ENCODE measurements at places on chromosomes 6 and 20.

DNA sequence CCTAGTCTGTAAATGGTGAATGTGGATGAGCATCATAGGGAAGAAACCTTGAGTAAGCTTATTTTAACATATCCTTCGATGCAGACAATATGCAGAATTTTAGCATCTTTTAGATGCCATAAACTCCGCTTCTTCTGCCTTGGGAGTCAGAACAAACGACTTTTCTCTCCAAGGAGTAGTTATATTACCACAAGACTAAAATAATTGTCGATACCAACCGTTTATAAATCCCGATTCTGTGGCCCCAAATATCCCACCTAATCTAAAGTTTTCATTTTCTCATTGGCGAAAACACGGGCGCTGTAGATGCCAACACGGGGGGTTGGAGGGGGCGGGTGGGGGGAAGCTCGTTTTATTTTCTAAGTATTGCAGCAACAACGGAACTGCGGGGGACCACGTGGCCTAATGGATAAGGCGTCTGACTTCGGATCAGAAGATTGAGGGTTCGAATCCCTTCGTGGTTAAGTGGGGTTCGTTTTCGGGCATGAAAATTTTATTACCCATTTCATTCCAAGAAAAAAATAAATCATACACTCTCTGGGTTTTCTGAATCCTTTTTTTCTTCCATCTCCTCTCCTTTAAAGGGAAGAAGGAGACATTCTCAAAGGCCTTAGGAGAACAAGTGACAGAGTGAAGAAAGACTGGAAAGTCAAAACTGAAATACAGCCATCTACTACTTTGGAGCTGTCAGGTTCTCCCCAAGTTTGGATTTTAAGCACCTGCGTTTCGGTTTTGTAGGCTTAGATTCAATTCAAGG is 65.5 kb upstream of the BTN3A2 start:
- DNase-seq = no peak

- no peak for DNase-seq
Measured at GRCh38 chr6:127073222-127073621, 45.2 kb upstream of the RSPO3 start.

DNA sequence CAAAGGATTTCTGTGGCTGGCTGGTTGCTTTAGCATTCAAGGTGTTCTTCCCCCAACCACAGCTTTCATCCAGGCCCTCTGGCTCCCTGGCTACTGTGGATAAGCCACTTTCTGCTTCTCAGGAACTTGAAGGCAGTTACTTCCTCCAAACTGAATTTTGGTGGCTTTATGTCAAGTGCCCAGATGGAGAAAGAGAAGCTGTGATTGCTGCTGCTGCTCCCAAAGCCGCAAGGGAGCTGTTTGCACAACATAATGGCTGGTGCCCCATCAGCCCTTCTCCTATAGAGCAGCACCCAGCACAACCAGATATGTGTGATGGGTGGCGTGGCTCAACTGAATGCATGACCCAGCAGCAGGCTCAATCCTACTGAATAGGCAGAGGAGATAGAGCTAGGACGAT is 465.2 kb downstream of the MAFB start:
- DNase-seq = no peak

DNA sequence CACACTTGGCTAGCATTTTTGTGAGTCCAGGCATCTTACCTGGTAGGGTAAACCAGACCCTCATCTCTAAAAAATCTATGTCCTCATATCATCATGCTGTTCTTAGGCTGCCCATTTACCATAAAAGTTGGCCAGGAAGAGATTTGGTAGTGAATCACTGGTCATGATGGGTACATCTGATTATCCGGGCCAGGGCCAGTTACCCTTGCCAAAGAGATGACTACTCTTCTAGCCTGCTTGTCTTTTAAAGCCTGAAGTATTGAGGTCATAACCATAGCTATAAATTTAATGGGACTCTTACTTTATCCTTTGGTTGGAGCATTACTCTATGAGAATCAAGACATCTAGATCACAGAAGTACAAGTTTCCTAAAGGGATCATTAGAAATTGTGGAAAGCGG is 276.8 kb downstream of the TENT5A start:
- DNase-seq = no peak

GRCh38 chr20:16314320-16314719 is 258.9 kb downstream of the KIF16B start:
- DNase-seq = no peak

- no peak for DNase-seq
Measured at GRCh38 chr20:33689973-33690372, 3.8 kb upstream of the E2F1 start.

DNA sequence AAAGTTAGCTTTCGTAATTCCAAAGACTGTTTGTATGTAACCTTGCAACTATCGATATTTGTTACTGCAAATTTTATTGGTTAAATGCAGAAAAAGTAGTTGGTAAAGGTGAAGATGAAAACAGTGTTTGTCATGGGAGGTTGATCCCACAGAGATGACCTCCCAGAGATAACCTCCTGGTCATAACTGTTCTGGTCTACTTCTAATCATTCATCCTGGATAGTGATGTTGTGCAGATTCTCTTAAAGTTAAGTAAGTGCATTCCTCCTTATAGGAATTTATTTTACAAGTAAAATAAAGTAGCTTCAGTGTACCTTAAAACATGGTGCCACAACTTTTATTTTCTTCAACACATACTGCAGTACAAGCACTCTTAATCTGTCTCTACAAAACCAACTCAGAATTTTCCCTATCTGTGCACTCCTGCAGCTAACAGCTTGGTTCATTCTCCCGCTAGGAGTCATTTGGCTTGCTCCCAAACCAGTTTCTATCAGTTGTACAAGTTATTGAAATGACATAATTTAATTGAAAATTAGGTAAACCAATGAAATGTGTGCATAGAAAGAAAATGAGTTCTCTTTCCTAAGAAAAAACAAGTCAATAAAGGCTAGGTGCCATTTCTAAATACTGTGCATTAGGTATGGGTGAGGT is 19.2 kb downstream of the METTL24 start:
- no peak for DNase-seq

- DNase-seq = peak; percentile 26
Measured at GRCh38 chr20:38165089-38165965, at the start of gene TGM2. TGM2 (minus strand) TSS chr20:38165270; CDS start chr20:38165198, 72 bp downstream.

GRCh38 chr20:2984028-2984501 is 59.4 kb upstream of the GNRH2 start:
- no peak for DNase-seq

DNA sequence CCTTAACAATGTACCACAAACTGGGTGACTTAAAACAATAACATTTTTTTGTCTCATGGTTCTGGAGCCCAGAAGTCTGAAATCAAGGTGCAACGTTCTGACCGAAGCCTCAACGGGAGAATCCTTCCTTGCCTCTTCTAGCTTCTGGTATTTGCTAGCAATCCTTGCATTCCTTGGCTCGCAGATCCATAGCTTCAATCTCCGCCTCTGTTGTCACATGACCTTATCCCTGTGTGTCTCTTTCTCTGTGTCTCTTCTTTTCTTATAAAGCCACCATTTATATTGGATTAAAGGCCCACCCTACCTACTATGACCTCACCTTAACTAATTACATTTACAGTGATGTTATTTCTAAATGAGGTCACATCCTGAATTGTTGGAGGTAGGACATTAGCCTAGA is 37.2 kb upstream of the DOK5 start:
- DNase-seq = no peak

GRCh38 chr20:63432577-63433325 is 39.7 kb downstream of the KCNQ2 start:
- peak; percentile 26 for DNase-seq

GRCh38 chr6:41181566-41181965 is 18.6 kb upstream of the TREM2 start:
- DNase-seq = no peak

DNA sequence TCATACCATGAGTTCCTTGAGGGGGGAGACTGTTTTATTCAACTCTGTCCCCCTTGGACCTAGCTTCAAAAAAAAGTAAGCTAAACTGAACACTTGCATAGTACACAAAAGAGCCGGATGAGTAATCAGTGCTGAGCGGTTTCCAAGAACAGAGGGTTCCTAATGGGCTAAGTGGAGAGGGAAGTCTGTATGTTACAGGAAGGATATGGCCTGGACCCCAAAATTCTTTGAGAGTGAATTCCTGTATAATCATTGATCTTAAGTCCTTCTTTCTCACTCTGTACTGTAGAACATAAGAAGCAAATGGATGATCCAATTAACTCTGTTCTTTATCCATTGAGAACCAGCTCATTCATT is 324.7 kb upstream of the CNR1 start:
- no peak for DNase-seq

DNA sequence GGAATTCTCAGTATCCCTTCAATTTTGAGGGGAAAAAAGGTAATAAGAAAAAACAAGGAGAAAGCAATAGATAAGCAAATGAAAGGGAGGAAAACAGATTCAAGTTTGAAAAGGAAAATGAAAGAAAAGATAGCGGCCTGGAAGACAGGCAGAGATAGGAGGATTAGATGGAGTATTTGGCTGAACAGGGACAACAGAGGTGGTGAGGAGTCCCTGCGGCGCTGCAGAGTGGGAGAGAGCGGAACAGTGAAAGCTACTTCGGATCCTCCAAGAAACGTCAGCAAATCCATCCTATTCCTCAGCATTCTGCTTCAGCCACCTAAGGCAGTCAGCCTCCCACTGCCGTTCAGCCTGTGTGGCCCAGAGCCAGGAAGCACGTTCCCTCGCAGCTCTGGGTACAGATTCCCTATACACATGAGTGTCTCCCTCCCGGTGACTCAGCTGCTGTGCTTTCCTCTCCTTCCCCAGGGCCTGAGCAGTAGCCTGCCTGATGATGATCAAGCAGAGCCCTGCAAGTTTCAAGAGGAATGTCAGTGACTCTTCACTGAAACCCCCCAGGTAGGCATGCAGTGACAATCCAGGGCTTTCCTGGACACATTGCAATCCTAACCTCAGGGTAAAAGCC is 43.4 kb upstream of the CDYL start:
- peak; percentile 16 for DNase-seq

DNA sequence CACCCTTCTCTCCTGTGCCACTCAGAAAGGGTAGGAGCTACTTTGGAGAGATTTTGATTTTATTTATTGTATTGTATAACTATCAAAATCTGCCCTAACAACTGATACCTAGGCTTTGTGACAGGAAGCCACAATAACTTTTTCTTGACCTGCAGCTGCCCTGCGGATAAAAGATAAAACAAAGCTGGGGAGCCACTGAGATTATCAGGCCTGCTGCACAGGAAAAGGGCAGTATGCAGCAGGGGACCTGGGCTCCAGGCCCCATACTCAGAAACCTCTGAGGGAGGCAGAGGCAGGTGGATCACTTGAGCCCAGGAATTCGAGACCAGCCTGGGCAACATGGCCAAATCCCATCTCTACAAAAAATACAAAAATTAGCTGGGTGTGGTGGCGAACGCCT is 980 bp upstream of the SNX21 start:
- no peak for DNase-seq

- no peak for DNase-seq
Measured at GRCh38 chr6:168439794-168440450, 1.1 kb upstream of the SMOC2 start.

GRCh38 chr6:29527126-29527525 is 32.4 kb downstream of the UBD start:
- no peak for DNase-seq

DNA sequence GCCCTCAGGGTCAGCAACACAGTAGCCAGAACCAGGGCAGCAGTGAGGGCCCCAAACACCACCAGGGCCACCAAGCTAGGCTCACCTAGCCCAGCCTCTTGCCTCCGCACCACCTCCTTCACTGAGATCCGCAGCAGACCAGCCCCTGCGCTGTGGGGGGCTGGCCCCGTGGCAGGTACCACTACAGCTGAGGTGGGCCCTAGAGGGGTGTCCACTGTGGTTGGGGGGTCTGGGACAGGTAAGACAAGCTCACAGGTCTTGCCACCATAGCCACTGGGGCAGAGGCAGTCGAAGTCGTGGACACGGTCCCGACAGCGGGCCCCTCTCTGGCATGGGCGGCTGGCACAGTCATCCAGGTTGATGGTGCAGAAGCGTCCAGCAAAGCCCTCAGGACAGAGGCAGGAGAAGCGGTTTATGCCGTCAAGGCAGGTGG is 4.6 kb downstream of the DLK2 start:
- DNase-seq = no peak

GRCh38 chr6:21173031-21173430 is 420.5 kb upstream of the SOX4 start:
- DNase-seq = no peak

GRCh38 chr6:54787825-54788224 is 58.7 kb upstream of the FAM83B start:
- no peak for DNase-seq

DNA sequence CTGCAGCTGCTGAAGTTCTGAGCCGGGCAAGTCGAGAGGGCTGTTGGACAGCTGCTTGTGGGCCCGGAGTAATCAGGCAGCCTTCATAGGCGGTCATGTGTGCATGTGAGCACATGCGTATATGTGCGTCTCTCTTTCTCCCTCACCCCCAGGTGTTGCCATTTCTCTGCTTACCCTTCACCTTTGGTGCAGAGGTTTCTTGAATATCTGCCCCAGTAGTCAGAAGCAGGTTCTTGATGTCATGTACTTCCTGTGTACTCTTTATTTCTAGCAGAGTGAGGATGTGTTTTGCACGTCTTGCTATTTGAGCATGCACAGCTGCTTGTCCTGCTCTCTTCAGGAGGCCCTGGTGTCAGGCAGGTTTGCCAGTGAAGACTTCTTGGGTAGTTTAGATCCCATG is 21.2 kb upstream of the MAPK13 start:
- no peak for DNase-seq

DNA sequence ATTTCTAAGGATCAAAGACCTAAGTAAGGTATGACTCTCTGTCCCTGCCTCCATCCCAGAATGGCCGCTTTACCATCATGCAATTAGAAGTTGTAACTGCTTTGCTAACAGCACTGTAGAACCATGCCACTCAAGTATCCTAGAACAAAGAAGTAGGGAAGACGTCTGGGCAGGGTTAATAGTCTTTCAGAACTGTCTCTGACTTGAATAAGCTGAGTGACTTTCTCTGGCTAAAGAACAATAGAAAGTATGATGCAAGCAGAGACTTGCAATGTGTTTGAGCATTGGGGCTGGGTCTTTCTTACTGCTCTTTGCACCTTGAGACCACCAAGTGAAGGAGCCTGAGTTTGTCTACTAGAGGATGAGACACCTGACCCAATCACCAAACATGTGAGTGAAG is 279.6 kb upstream of the JAG1 start:
- DNase-seq = no peak

GRCh38 chr20:59804871-59805665 is 128.4 kb downstream of the SYCP2 start:
- no peak for DNase-seq

- DNase-seq = no peak
Measured at GRCh38 chr6:158662607-158662953, 12.7 kb downstream of the SYTL3 start.

DNA sequence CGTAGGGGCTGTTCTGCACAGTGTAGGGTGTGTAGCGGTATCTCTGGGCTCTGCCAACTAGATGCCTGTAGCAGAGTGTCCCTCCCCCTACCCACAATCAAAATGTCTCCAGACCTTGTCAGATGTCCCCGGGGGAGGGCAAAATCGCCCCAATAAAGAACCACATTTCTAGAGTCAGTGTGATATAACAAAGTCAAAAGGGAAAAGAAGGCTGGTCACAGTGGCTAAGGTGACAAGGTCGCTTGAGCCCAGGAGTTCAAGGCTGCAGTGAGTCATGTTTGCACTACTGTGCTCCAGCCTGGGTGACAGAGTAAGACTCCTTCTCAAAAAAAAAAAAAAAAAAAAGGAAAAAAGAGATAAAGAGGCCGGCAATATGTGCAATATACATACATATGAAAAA is 11.7 kb upstream of the CEP43 start:
- no peak for DNase-seq
